ENCODE measurements at places on chromosomes 11 and 22.
A peak's percentile ranks its signal among the peaks of the same experiment; 100 is the strongest.

DNA sequence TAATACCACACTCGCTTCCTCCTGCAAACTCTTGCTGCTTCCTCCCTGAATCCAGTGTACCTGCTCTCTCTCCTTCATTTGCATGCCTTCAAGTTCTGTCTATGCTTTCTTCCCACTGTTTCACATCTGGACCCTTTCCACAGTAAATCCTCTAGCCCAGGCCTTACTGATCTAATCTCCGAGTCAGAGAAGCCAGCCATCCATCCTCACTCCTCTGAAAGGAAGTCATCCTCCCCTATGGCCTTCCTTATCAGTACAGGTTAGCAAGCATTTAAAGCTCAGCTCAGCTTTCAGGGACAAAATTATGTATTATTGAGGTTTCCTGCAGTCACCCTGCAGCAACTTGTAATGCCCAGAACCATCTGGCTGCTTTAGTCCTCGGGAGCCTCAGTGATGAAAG, 116.1 kb downstream of the GALNT18 start:
- DNase-seq = no peak

DNA sequence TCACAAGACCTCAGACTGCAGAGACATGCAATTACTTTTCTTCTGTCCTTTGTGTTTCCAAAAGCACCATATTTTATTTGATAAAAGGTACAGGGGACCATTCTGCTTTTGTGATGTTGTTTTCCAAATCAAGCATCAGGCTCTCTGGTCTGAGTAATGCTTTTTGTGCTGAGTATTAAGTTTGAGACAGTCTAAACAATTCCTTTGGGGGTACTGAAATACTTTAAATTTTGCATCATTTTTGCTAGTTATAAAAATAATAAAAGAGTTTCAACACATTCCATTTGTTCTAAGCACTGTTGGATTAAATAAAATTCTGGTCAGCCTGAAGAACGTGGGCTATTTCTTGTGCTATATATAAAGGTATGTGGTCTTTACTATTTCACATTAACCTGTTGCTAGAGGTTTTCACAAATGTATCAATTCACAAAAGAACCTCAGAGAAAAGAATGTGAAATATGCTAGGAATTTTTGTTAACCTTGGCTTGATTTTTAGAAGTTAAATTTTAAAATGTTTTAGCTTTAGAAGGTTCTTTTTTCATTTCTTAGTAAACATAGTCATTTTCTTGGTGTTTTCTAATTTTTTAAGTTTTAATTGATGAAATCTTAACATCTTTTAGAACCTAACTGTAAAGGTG, 61.6 kb downstream of the C22orf31 start:
- no peak for DNase-seq

- DNase-seq = no peak
Observed at GRCh38 chr22:46480396-46480795, 57.0 kb downstream of the CELSR1 start.

DNA sequence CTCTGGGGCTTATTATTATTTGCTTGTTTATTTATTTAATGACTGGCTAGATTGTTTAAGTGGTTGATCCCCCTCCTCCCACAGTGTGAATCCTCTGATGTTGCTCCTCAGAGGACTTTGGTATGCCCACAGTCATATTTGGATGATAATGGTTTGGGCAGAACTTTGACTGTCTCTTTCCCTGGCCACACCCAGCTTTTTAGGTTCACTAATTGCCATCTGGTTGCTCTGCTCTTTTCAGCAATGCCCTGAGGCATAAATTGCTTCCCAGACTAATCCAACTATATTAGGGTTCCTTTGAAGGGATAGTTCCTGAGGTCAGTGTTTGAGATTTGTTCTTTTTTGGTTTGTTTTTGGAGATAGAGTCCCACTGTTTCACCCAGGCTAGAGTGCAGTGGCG, 99.3 kb upstream of the RRM1 start:
- no peak for DNase-seq

DNA sequence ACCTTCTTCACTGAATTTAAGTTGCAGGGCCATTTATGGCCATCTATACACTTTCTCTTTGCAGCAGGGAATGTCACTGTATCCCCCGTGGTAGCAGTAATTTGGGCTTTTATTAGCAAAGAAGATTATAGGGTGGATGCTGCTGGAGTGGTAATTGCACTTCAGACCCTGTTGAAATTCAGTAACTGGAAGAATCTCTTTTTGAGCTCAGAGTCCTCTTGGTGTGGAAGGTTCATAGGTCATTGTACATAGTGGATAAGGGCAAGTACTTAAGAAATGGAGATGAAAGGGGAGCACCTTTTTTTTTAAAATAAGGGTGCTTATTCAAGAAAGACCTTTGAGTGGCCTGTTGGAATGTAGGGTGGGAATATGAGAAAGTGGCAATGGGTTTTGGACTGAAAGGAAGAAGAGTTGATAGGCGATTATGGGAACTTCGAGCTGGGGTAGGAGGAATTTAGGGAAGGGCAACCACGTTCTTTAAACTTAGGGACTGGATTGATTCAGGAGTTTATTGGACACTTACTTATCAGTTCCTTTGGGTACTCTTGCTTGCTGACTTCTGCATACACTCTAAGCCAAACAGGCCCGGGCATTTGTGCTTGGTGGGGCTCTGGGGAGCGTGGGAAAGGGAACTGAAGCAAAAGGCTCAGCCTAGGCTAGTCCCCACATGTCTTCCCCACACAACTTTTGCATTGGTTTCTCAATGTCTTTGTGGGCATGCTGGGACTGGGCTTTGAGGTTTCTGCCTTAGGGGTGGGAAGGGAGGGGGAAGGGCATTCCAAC, 26.5 kb downstream of the CTNND1 start:
- DNase-seq = no peak

DNA sequence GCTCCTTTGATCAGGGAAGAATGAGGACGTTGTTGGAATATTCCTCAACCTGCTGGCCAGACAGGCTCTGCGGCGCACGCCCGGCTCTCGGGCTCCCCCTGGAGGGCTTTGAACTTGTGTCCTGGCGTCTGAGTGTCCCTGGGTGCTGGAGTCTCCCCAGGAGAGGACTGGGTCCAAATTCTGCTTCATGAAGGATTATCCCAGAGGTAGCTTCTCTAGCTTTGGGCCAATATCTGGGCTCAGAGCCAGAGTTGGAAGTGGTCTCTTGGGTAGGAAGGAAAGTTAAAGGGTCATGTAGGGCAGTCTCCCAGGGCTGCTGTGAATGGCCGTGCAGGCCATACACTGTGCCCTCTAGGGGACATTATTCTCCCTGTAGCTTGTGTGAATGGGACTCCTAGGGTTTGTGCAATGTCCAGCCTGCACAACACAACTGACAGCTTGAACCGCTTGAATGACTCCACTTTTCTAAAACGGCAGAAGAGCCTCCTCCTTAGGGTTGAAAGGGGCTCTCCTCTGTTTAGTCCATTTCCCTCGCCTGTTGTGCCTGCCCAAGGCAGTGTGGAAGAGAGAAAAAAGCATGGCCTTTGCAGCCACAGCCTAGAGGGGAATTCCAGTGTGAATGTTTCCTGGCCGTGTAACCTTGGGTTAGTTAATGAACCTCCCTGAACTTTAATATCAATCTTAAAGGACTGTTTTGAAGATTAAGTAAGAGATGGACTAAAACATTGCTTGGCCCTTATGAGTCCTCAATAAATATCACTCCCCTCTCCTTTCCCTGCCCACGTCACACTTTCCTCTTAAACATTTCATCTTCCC, 111.2 kb upstream of the THY1 start:
- peak; percentile 64 for DNase-seq

DNA sequence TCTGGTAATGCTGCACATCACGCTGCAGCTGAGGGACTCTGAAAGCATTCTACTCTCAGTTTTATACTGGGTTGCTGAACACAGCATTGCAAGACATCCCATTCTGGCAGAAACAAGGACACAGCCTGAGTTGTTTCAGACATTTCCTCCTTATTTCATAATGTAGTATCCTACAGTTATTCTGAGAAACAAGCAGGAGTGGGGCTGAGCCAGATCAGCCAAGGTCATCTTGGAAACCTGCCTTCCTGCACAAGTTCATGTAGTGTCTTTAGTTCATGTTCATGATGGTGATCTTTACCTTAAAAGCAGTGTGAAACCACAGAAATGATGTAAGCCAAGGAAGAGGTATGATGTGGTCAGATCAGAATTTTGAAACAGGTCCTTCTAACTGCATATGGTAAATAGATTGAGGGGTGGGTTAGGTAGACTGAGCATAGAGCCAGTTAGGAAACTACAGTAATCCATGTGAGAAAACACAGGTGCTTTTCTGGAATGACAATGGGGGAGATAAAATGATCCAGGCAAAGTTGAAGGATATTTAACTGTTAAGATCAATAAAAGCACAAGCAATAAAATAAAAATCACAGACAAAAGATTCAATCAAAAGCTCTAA, 1686.8 kb downstream of the LRRC4C start:
- DNase-seq = no peak

DNA sequence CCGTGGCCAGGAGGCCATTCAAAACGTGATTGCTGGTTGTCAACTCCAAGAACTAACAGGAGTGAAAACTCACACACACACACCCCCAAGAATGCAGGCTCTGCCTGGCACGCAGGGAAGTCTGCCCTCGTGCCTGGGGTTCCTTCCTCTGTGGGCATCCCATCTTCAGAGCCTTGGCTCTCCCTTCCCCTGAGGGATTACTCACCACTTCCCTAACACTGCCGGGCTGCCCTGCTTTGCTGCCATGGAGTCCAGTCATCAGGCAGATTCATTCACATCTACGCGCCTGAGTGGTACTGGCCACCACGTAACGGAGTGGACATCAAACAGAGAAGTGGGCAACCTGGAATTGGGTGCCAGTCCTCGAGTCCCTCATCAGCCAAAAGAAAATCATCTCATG, 120.7 kb upstream of the TMEM45B start:
- no peak for DNase-seq

DNA sequence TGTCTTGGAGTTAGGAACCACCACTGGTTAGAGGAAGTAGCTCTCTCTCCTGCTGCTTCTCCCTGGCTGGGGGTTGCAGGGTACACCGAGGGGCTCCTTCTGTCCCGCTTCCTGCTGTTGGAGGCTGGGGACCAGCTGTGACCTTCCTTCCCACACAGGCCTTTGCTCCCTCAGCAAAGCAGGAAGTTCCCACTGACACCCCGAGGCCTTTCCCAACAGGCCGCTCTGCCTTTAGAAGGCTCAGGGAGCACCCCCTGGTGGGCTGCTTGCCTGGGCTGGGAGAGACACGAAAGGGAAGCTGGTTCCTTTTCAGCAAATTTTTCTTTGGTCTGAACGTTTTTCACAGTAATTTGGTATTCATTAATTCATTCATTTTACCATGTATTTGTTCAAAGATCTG, 527.9 kb upstream of the B3GAT1 start:
- DNase-seq = no peak

DNA sequence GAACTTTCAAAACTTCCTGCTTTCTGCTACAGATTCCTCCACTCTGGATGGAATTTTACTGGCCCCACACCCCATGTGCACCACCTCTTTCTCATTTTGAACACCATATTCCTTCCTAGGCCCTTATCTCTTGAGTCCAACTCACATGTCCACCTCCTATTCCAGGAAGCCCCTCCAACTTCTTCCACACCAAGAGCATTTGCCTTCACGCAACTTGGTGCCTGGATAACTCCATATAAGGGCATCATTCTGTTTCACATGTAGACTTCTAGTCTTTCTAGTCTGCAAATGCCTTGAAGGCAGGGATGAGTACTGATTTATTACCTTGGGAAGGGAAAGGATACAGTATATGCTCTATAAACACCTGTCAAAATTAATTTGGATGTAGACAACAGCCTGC, 17.5 kb downstream of the GAB2 start:
- DNase-seq = no peak

- DNase-seq = no peak
Observed at GRCh38 chr11:120682332-120682649, 170.7 kb downstream of the GRIK4 start.

DNA sequence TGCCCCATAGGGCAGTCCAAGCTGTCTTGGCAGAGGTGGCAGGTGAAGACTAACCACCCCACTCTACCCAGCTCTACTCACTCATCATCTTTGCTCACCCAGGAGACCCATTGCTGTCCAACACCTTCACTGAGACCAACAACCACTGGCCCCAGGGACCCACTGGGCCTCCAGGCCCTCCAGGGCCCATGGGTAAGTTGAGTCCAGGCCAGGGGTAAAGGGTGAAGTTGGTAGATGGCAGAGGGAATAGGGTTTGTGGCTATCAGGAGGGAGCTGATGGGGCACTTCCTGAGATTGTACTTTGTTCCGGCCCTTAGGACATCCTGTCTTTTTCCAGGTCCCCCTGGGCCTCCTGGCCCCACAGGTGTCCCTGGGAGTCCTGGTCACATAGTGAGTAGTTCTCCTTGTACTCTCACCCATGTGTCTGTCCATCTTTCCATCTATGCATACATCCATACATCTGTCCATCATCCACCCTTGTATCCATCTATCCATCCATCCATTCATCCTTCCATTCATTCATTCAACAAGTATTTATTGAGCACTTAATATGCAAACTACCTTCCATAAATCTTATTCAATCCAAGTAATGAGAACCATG, 27.7 kb downstream of the EMID1 start:
- DNase-seq = no peak

GRCh38 chr22:31148488-31148887, 8.2 kb upstream of the PLA2G3 start:
- DNase-seq = no peak

- DNase-seq = no peak
Observed at GRCh38 chr11:12706545-12707499, 32.6 kb downstream of the TEAD1 start.

DNA sequence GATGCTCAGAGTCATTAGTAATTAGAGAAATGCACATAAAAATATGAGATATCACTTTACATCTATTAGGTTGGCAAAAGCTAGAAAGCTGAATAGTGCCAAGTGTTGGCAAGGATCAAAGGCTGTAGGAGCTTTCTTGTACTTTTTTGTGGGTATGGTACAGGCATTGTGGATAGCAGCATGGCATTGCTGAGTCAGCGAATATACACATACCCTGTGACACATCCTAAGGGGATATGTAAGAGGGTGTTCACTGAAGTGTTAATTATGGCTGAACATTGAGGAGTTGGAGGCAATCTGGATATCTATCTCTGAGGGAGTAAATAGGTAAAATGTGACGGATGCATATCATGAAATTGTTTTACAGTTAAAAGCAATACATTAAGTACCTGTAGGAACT, 27.0 kb upstream of the IL18BP start:
- DNase-seq = no peak

DNA sequence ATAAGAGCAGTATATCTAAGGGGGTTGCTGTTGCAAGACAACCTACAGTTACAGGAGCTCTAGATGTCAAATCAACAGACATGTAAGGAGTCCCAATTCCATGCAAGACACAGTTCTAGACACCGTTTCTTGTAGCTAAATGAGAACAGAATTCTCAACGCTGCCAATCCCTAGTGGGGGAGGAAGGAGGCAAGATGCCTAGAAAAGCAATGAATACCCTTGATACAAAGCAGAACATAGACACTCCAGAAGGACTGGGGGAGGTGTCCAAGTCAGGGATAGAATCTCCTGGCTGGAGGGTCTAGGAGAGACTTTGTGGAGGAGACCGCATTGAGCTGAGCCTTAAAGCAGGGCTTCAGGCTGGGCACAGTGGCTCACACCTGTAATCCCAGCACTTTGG, 280.2 kb downstream of the BUD13 start:
- no peak for DNase-seq

DNA sequence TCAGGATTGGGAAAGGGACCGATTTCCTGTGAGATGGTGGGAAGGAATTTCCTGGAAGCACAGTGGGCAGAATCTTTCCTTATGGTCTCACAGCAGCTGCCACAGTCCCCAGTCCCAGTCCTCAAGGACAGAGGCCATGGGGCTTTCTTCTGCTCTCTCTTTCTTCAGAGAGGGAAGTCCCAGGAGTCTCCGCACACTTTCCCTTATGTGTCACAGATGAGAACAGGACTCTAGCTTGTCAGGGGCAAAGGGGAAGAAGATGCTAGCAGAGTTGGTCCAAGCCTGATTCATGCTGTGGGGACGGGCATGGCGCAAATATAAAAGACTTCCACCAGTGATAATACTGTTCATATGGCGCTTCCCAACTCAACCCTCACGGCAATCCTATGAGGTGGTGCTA, 7.5 kb upstream of the PPFIA1 start:
- no peak for DNase-seq

All from stimulated activated CD4-positive, alpha-beta T cell treated with anti-CD3 and anti-CD28 coated beads, Interleukin-12 subunit alpha, Interleukin-12 subunit beta, amount 100 ng/mL, for 4 hours (primary cell).